Pulmonary artery endothelial cell (primary cell): ENCODE measurements at places on chromosomes 4 and X. TPM values are rescaled to one million over a fixed set of nuclear protein-coding genes. Genes with fewer than 3 reads are reported as not detected.
A peak's percentile ranks its signal among the peaks of the same experiment; 100 is the strongest.

DNA sequence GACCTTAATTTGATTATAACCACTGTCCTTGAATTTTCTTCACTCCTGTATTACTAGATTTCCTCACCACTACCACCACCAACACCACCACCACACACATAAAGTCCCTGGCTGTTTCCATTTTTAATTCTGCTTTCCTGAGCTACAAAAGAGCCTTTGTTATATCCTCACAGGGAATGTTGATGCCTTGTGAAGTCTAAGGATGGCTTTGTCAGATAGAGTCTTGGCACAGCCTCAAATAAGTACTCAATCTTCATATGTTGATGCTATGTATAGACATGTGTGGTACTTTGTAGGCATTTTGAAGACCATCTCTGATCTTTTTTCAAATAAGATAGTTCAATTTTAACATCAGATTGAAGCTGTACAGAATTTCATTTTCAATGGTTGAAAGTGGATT, 1016.7 kb upstream of the LCORL start:
- no peak for DNase-seq

GRCh38 chrX:70201732-70202131, 24.4 kb downstream of the DGAT2L6 start:
- DNase-seq: no peak

DNA sequence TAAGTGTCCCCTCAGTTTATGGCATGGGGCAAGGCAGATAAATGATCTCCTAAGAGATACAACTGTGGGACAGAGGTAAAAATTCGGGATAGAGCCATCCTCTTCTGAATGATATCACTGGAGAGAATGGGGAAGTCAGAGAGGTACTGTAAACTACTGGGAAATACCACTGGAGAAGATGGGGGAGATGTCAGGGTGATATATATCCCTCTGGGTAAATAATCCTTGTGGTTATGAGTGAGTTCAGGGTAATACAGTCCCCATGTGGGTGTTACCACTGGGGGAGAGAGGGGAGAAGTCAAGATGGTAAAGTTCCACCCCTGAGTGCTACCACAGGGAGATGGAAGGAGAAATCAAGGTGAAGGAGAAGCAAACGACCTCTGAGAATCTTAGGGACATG, 63.9 kb upstream of the ZNF81 start:
- no peak for DNase-seq

DNA sequence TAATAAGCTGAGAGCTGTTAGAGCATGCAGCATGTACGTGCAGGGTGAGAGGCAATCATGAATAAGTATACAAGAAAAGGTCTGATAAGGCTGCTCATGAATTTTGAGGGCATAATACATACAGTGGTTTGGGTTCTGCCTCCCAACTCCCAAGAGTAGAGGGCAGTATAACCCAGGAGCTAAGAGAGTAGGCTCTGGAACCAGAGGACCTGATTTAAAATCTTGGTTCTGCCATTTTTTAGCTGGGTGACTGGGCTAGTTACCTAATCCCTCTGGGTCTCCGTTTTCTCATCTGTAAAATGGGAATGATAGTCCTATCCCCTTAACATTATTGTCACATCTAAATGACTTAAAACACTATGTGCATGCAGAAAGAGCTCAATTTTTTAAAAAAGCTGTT, 85.3 kb downstream of the LNX1 start:
- DNase-seq: no peak

DNA sequence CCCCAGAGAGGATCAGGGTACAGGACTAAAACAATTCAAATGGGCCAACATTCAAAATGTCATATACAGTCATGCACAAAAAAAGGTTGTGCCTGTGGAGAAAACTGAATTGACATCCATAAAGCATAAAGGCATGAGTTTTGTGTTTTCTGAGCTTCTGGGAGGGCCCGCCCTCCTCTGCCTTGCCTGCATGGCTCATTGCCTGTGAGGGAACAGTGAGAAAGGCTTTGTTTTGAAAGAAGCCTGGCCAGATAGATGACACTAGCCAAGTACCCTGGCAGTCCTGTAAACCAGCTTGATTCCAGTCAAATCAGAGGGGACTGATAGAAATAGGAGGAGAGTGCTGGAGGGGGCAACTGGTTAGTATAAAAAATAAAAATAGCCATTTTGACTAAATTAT, 194.3 kb downstream of the KIT start:
- DNase-seq: no peak

- DNase-seq: no peak
Observed at GRCh38 chrX:120457766-120458180, 11.3 kb downstream of the LAMP2 start.

GRCh38 chr4:172871381-172871780, 297.2 kb upstream of the GALNT7 start:
- DNase-seq: no peak

- no peak for DNase-seq
Observed at GRCh38 chr4:90888571-90888970, 761.4 kb downstream of the CCSER1 start.

DNA sequence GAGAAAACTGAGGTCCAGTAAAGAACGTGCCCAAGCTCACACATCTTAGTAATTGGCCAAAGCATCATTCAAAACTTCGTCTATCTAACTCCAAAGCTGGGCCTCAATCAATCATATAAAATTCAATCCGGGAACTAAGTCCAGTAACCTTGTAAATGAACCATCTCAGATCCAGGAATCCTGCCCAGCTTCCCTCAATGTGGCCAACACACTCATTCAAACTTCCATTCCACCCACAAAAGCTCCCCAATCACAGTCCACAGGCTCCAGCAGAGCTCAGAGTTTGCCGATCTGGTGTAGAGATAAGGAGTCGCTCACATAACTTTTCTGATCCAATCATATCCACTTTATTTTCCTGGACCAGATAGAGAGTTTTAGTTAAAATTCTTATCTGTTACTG, 144.8 kb downstream of the SPATA18 start:
- no peak for DNase-seq

- DNase-seq: no peak
Observed at GRCh38 chrX:48999030-48999429, 3.0 kb downstream of the GRIPAP1 start.

DNA sequence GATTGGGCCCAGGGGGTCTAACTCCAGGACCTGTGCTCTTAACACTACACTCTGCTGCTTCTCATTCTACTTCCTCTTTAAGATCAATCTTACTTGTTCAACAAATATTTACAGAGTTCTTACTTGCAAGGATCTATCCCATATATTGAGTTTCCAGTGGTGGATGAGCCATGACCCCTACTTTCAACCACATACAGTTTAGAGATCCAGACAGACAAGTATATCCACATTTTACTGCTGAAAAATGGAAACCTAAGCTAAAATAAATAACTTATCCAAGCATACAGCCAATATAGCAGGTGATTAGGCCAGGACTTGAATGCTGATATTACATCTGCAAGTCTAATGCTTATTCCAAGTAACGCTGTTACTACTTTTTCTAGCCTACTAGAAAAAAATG, 18.7 kb downstream of the TMEM150C start:
- no peak for DNase-seq

DNA sequence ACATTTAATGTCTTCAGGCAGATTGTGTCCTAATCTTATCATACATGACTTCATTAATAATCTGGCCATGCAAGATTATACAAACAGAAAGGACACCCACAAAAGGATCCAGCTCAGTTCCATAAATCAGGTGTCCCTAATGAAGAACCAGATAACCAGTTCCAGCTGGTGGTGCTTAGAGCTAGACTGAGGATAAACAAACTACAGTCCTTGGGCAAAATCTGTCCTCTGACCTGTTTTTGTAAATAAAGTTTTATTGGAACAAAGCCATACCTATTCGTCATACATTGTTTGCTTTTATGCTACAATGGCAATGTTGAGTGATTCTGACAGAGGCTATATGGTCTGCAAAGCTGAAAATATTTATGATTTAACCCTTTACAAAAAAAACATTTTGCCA, 199.5 kb downstream of the MID1IP1 start:
- DNase-seq: no peak

GRCh38 chrX:12794654-12795053, 3.4 kb downstream of the PRPS2 start:
- no peak for DNase-seq

- no peak for DNase-seq
Observed at GRCh38 chr4:86720508-86721068, 126.5 kb downstream of the PTPN13 start.

- no peak for DNase-seq
Observed at GRCh38 chr4:3829956-3830773, 64.0 kb downstream of the ADRA2C start.

DNA sequence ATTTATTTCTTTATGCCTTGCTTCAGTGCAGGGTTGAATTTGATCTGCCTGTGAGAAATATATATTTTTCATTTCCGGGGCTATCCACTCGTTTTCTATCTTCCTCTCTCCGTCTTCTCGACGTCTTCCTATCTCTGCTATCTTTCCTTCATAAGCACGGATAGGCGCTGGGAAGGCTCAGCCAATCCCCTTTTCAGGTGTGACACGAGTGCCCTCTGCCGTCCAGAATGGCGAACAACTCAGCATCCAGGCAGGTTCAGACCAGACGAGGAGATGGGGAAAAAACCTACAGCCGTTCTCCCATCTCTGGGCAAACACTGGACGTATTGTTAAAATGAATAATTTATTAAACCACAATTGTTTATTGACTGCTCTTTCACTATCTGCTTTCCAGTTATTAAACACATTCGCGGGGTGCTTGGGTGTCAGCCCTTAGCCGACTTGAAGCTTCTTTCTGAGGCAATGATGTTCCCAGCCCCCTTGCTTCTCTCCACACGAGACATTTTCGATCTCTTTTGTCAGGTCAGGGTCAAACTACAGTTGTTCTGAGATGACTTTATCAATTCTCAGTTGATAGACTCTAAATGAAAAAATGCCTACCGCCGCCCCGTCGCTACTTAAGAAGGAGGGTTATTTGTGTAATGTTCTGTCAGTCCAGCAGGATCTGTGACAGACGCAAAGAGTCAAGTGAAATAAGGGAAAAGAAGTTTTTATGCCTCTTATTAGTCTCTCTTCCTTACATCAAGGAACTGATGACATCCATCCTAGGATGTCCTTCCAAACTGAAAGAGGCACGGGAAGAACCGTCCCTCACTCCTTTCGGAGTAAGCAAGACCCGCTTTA, 96.3 kb upstream of the NOCT start:
- DNase-seq: peak; percentile 37

- no peak for DNase-seq
Observed at GRCh38 chr4:115234405-115235093, 121.1 kb upstream of the NDST4 start.

GRCh38 chrX:145729635-145730034, 88.0 kb upstream of the SLITRK2 start:
- no peak for DNase-seq

DNA sequence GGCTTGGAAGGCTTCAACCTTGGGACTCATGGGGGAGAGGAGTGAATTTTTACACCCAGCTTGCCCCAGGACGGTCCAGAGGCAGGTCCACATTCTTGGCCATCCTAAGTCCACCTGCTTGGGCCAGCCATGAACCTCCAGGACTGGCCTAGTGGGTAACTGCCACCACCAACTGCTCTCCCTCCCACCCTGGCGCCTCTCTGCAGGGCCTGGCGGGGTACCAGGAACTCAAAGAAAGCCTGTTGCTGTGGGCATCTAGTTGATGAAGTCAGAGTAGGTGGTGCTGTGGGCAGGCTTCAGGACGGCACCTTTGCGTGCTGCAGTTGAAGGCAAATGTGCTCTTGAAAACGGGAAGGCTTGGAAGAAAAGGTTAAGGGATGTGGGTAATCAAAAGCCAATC, 12.0 kb downstream of the BCOR start:
- no peak for DNase-seq

DNA sequence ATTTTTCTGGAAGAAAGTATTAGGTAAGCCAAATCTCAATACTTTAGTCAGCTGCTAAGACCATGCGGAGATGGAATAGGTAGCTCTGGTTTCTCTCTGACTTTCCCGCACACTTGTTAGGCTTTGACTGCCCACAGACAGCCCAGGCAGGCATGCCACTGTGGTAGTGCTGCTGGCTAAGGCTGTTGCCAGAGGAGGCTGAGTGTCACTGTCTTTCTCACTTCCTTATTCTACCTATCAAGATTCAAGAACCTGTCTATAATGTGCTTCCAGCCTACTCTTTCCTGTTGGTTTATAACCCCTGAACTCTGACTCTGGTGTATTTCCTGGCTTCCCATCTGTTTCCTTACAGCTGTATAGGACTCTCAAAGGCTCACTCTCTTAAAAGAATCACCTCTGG, 81.8 kb upstream of the TRPC5 start:
- no peak for DNase-seq

DNA sequence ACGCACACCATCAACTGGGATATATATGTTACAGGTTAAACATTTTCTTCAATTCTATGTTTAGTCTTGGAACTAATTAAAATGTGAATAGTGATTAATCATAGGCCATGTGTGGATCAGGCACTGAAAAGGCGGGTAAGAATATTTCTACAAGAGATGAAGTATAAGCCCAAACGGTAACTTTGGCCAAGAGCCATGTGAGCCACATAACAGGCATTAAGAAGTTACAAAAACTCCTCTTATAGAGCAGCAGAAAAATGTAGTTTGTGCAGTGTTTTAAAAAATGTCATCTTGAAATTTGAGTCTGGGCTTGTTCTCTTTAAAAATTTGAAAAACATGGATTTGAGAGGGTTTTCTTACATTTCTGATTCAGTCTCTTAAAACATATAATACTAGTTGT, 521.8 kb upstream of the DIPK2B start:
- DNase-seq: no peak

- no peak for DNase-seq
Observed at GRCh38 chrX:150456941-150457340, 93.8 kb downstream of the MAMLD1 start.

DNA sequence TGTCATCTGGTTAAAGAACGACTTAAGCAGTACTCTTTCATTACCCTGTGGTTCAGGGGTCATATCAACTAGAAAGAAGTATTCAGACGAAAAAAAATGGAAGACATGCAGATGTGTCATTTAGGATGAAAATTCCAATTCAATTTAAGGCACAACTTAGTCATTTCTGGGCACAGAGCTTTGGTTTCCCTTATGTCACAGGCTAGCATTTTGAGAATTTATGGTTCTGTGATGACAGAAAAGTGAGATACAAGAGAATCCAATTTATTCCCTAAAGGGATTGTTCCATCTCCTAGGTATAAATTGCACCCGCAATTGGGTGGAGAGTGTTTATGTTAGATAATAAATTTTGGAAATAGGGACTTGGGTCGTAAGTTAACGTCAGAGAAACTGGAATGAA, 306.6 kb downstream of the STK32B start:
- DNase-seq: no peak

GRCh38 chrX:42102586-42103282, 179.4 kb upstream of the CASK start:
- DNase-seq: no peak

- DNase-seq: no peak
Observed at GRCh38 chr4:123408471-123409084, 12.0 kb downstream of the SPRY1 start.

Gene HS6ST2
- 0.04 and 0.07 TPM in 2 replicates for total RNA-seq

Gene MAGEA1
- 0.07 TPM in 1 of 2 replicates, not detected in the other for total RNA-seq

Gene CLNK
- total RNA-seq: not detected in 2 replicates

Gene TASL
- total RNA-seq: not detected in 2 replicates

Gene GAGE13
- total RNA-seq: not detected in 2 replicates

Gene GAGE12E
- total RNA-seq: not detected in 2 replicates

Gene ODAPH
- total RNA-seq: not detected in 2 replicates

Gene IL2
- not detected in 2 replicates for total RNA-seq

Gene IL2RG
- not detected in 2 replicates for total RNA-seq

Gene CABS1
- not detected in 2 replicates for total RNA-seq

Gene CLTRN
- total RNA-seq: not detected in 2 replicates
